ENCODE measurements at places on chromosomes 11 and 22.
A peak's percentile ranks its signal among the peaks of the same experiment; 100 is the strongest.

DNA sequence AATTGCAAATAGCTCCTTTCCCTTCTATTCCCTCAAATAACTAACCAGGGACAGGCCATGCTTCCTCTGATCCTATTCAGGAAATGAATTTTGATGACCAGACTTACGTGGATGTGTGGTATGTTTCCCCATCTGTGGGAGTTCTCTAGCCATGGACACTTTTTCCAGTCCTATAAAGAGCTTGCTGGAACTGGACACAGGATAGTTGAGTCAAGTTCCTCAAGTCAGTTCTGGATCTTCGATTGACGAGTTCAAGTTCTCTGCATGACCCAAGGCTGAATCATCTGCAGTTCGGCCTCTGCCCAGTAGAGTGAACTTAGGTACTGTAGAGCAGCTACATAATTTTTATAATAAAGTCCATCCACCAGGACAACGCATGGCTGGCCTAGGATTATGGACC, 52.7 kb upstream of the CCND1 start:
- peak; percentile 90 for DNase-seq

DNA sequence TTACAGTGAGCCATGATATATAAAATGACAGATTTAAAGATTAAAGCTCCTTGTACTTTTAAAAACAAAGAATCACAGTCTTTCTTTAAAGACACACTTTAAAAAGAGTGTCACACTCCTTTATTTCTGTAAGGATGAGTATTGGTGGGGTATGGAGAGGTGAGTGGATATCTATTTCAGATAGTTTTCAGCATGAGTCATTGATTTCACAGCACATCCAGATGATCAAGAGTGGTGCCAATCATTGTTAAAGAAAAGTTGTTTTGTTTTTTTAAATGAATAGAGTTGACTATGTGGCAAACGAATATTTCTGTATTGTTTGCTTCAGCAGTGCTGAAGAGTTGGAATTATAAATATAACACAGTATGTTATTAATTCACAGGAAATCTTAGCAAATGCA, 52.5 kb downstream of the FAR1 start:
- peak; percentile 71 for DNase-seq

GRCh38 chr11:110530900-110531741, 101.4 kb downstream of the FDX1 start:
- DNase-seq, result no peak

DNA sequence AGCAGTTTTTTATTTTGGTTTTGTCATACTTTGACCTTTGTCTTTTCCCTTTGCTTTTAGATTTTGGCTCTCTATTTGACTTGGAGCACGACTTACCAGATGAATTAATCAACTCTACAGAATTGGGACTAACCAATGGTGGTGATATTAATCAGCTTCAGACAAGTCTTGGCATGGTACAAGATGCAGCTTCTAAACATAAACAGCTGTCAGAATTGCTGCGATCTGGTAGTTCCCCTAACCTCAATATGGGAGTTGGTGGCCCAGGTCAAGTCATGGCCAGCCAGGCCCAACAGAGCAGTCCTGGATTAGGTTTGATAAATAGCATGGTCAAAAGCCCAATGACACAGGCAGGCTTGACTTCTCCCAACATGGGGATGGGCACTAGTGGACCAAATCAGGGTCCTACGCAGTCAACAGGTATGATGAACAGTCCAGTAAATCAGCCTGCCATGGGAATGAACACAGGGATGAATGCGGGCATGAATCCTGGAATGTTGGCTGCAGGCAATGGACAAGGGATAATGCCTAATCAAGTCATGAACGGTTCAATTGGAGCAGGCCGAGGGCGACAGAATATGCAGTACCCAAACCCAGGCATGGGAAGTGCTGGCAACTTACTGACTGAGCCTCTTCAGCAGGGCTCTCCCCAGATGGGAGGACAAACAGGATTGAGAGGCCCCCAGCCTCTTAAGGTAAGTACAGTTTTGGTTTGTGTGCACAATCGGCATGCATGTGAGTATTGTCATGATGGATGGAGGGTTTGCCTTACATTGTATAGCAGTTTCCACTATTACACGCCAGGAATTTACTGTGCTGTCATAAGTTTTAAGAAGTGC, 25.0 kb downstream of the EP300 start:
- no peak for DNase-seq

DNA sequence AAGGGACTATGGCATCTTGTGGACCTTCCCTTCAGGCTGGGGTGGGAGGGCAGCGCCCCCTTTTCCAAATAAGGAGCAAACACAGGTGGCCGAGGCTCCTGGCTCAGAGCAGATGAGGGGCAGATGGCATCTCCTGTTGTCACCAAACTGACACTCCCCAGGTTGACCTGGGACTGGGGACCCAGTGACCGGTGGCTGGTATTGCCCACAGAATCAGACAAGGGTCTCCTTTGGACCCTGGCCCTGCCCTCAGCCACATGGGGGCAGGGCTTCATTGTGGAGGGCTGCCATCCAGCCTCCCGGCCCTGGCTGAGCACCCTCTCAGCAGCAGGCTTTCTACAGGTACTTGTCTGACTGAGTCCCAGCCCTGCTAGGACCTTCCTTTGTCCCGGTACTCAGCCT, 842 bp upstream of the SIGIRR start:
- no peak for DNase-seq

- no peak for DNase-seq
Observed at GRCh38 chr11:94697156-94697555, 71.0 kb upstream of the AMOTL1 start.

GRCh38 chr22:23485490-23485889, 94.6 kb downstream of the IGLL1 start:
- DNase-seq, result no peak

DNA sequence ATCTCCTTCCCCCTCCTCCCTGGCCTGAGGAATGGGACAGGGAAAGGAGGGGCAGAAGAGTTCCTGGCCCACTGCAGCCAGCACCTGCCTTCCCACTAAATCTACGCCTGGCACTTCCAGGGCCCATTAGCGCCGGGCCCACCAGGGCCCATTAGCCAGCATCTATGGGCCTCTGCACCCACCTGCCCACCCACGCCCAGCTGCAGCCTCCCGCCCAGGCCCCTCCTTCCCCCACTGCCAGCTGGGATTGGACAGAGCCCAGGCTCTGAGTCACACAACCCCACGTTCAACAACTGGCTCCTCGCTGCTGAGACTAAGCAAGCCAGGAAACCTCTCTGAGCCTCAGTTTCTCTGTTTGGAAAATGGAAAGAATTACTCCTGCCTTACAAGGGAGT, 48.7 kb downstream of the CYTH4 start:
- DNase-seq, result peak; percentile 40

DNA sequence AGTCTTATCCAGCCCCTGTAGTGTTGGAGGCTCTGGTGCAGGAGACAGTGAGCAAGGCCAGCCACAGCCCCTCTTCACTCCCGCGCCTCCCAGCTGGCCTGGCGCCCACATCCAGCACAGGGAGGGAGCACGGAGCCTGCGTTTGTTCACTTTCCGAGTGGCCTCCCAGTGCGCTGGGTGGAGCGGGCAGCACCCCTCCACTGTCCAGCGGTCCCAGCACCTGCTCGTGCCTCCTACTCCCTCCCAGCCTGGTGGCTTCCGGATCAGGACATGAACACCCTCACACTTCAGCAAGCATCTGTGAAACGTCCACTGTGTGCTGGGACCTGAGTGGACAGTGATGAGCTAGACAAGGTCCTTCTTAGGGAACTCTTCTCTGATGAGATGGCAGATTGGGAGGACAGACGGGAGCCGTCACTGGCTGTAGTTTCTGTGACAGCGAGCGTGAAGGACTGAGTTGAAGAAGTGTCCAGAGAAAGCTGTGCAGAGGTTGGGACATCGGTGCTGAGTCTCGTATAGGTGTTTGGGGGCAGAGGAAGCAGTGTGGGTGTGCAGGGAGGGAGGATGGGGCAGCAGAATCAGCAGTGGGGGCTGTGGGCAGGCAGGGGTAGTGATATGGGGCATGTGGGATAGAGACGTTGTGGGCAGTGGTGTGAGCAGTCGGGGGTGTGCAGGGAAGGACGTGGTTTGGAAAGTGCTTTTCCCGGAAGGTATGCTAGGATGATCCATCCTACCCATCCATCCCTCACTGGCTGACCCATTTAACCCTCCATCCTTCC, 256.8 kb downstream of the TBC1D22A start:
- DNase-seq, result no peak

- DNase-seq, result no peak
Observed at GRCh38 chr11:104813532-104813931, 84.7 kb downstream of the CASP12 start.

- DNase-seq, result peak; percentile 37
Observed at GRCh38 chr22:36253523-36254490, 874 bp downstream of the APOL1 start.

GRCh38 chr11:111019871-111020670, 225.5 kb upstream of the POU2AF2 start:
- no peak for DNase-seq

DNA sequence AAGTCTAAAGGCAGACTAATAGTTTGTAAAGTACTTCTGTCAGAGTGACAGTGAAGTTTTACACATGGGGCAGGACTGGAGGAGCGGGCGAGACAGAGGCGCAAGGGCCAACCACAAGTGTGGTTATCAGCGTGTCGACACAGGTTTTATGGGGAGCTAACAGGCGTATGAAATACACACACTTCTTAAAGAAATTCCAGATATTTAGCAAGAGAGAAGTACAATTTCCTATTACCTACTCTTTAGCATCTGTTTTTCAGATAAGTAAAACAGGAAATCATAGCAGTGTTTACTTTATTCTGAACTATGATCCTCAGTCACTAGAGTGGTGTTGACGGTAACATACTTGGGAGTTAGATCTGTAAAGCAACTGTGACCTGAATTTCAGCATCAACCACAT, 22.5 kb downstream of the VSIG10L2 start:
- no peak for DNase-seq

- DNase-seq, result peak; percentile 60
Observed at GRCh38 chr22:37282385-37282677, at the start of gene CYTH4. TSS of gene CYTH4 (plus strand) at chr22:37282508. CDS start at chr22:37282570, 62 bp downstream.

DNA sequence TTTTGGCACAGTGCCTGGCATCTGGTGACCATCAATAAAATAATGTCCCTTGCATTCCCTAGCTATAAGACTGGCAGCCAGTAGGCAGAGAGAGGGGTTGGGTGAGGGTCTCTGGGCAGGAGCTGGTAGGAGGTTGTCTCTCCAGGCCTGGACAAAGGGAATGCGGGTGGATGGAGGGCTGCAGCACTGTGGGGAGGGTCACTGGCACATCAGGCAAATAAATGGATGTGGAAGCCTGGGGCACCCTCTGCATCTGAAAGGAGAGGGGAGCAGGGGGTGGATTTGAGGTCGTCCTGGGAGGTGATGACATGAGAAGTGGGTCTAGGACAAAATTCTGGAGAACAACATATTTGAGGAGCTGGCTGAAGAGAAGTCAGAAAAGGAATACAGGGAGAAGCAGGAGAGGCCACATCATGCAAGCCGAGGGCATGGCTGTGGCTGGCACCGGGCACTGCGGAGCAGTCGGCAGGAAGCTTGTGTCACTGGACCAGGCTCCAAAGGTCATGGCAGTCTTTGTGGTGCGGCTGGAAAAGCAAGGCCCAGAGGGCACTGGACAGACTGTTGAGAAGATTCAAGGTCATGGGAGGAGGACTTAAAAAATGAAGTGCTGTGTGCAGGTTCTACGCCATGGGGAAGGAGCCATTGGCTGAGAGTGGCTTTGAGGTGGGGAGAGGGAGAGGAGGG, 36.5 kb upstream of the THY1 start:
- DNase-seq, result no peak

DNA sequence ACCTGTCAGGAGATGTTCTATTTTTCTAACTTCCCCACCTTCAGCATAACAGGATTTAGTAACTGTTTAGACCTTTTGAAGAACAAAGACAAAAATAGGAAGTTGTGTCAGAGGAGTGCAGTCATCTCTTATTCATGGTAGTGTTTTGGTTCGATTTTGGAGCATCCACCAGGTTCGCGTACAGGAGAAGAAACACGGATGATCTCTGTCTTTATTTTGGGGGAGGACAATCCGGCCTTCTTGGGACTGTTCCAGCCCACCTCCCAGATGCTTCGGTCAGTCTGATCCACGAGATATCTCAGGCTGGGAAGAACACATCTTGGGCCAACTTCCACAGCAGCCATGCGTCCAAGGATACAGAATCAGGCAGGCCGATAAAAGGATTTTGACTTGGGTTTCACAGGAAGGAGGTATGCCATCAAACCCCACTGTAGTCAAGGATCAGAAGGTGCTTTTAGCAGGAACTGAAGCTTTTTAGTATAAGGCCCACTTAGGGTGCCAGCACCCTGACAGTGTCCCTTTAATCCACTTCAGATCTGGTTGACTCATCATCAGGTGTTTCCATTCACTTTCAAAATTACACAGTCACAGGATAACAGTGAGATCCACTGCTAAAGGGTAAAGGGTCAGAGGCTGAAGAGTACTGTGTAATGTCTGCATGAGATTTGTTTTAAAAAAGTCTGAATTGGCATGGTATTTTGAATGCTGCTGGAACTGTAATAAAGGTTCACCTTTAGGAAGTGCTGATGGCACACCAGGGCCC, 16.5 kb downstream of the PATZ1 start:
- no peak for DNase-seq
